Kidney (tissue), 22 donors: ENCODE measurements at places on chromosomes 6 and 20. TPM values are rescaled to one million over a fixed set of nuclear protein-coding genes. Genes with fewer than 3 reads are reported as not detected.

- no peak for DNase-seq
Observed at GRCh38 chr6:123509112-123509511, 127.6 kb downstream of the TRDN start.

- no peak for DNase-seq
Observed at GRCh38 chr6:158257425-158257759, 54.9 kb upstream of the TULP4 start.

GRCh38 chr6:165854061-165854862 lies 191.2 kb upstream of the PDE10A start:
- DNase-seq: no peak

DNA sequence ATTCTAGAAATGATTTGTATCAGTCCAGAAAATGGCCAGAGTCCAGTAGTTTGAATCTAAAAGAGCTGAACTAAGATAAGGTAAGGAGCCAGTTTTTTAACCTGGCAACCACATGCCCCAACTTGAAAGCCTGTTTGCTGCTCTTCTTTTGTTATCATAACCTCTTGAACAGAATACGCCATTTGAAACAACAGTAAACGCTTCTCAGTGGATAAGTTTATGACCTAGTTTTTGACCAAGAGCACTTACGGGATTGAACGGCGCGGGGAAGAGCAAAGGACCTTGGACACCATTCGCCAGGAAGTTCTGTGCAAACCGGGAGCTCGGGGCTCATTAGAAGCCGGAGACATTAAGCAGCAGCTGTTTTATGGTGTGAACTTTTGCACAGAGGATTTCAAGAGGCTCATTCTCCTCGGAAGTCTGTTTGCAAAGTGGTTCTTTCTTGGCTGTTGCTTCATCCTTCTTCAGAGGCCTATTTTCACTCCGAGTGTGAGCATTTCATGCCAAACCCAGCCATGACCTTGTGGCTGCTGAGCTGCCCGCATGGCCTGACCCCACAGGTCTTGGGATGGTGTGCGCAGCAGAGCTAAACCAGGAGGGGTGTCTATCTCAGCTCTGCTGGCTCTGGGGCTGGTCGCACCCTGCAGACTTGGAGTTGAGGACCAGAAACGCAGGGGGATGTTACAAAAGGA lies 215.1 kb downstream of the SOX4 start:
- DNase-seq: peak; percentile 39

SLC22A3 gene
- total RNA-seq: 6.4 TPM

DNA sequence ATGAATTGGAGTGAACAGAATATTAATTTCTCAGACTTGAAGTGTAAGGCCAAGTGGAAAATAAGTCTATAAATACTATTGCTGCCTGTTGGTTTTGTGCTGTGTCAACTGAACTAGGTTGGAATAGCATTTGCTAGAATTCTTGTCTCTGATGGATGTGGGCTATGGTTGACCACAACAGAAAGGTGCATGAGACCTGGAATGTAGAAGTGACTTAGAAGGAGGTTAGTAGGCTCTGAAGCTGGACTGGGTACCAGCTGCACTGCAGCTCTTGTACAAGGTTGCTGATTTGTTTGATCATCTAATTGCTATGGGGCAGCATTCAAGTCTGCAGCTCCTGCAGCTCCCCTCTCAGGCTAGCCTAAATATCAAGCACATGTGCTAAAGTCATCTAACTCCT lies 479.0 kb upstream of the NRSN1 start:
- DNase-seq: no peak

DNA sequence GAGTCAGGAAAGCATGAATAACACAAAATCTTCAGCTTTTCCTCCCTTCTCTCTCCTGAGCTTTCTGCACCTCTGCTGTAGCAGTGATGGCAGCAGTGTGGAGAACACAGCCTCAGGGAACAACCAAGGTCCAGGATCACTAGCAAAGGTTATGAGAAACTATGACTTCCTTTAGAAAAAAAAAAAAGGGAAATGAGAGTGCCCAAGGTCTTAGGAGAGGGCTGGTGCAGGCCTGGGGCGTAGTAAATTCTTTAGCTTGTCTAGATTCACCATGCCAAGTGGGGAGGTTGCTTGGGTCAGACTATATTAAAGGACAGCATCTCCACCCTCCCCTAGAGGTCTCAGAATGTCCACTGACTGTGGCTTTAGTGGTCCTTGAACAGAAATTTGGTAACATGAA lies 40.4 kb upstream of the POLR1H start:
- no peak for DNase-seq

OCSTAMP gene
- total RNA-seq: not detected

RSPH9 gene
- 0.16 TPM for total RNA-seq

DNA sequence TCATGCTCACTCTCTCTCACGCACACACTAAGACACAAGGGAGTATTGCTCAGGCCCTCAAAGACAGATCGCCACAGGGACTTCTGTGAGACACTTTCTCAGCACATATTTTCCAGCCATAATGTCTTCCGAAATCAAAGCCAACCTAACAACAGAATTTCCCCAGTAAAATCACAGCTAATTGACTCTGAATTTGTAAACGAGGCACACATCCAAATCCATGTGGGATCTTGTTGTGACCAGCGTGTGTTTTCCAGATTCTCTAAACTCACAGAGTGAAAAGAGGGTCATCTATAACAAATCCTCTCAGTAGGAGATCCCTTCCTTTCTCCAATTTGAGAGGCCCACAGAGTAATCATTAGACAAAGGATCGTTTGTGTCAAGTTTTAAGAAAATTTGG lies 280.4 kb downstream of the PACRG start:
- DNase-seq: no peak

DNA sequence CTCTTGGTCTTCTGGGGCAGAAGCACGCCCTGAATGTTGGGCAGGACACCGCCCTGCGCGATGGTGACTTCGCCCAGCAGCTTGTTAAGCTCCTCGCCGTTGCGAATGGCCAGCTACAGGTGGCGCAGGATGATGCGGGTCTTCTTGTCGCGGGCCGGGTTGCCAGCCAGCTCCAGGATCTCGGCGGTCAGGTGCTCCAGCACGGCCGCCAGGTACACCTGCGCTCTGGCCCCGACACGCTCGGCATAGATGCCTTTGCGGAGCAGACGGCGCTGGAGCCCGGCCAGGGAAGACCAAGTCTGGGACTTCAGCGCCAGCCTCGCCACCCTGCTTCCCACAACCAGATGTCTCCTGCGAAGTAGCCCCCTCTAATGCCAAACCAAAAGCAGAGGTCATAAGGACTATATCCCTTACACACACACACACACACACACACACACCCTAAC lies 8.0 kb upstream of the SLC17A3 start:
- DNase-seq: peak; percentile 75
